ENCODE measurements at places on chromosomes 6 and 20.

GRCh38 chr6:89348372-89348771 lies 4.2 kb downstream of the UBE2J1 start:
- DNase-seq, result no peak

- DNase-seq, result no peak
These were observed 248.2 kb downstream of the KHDC1L start for GRCh38 chr6:72977114-72977513.

DNA sequence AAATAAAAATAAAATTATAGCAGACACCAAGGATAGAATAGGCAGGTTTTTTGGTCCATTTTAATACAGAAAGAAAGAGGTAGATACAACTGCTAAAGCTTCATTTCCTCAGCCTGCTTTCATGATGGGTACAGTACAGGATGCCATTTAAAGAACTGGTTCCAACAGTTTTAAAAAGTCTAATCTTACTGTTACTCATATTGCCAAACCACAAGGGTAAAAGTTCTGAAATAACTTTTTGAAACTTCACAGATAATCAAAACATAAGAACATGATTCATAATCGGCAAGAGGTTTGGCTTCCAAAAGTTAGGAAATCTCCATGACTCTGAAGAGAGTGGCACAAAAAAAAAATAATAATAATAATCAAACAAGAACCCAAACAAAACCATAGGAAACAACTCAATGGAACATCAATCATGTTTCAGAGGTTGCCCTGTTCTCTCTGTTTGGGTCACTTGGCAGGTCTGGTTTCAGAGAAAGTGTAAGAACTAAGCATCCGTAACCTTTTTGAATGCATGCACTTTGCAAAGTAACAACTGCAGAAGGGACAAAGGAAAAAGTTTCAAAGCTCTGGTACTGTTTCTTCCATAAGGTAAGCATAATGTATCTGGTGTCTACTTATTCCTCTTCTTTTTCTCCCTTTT lies 79.7 kb downstream of the SMLR1 start:
- no peak for DNase-seq

- no peak for DNase-seq
These were observed 130.6 kb upstream of the THBS2 start for GRCh38 chr6:169384291-169384690.

DNA sequence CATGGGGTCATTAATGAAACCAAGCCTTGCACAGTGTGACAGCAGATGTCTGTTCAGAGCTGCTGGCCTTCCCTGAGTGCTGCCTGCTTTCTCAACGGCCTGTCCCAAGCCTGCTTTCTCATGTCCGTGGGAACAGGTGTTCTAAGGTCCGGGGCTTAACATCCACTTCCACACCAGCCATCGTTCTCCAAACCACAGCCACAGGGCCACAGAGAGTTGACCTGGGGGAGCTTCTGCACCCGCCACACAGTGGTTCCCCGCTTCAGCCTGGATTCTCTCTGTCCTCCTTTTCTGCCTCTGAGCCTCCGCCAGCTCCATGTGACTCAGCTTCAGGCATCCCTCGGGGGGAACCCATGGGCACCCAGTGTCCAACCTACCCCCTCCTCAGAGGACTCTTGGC lies 26.9 kb upstream of the PPP1R3G start:
- no peak for DNase-seq

DNA sequence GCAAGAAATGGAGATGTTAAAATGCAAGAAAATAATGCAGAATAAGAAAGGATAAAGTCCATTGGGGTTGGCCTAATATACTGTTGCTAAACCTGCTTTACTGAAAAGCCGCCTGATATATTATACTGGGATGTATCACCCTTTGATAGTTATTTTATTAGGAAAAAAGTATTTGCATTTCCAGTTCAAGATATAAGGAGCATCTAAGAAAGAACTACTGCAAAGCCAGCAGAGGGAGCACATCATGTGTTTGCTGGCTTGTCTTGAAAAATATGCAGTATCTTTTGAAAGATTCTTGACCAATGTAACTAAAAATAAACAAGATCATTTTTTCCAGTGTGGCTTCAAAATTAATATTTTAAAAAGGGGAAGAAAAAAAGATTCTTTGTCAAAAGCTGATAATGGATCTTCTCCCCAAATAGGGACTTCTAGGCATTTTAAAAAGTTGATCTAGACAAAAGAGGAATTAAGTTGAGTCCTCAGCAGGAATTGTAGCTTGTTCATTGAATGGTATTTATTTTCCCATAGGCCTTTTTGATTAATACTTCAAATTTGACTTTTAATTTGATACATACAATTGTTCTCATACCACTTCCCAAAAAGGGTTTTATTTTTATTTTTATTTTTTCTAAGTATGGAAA lies 214.9 kb downstream of the ZFAND3 start:
- no peak for DNase-seq

- no peak for DNase-seq
These were observed 378.4 kb downstream of the ARHGAP18 start for GRCh38 chr6:129331450-129332138.
